ENCODE measurements at places on chromosomes 4 and X.

- no peak for DNase-seq
Measured at GRCh38 chr4:99134586-99134985, 9.5 kb downstream of the ADH4 start.

GRCh38 chrX:71917621-71918343 lies 7.1 kb downstream of the NHSL2 start:
- DNase-seq: no peak

DNA sequence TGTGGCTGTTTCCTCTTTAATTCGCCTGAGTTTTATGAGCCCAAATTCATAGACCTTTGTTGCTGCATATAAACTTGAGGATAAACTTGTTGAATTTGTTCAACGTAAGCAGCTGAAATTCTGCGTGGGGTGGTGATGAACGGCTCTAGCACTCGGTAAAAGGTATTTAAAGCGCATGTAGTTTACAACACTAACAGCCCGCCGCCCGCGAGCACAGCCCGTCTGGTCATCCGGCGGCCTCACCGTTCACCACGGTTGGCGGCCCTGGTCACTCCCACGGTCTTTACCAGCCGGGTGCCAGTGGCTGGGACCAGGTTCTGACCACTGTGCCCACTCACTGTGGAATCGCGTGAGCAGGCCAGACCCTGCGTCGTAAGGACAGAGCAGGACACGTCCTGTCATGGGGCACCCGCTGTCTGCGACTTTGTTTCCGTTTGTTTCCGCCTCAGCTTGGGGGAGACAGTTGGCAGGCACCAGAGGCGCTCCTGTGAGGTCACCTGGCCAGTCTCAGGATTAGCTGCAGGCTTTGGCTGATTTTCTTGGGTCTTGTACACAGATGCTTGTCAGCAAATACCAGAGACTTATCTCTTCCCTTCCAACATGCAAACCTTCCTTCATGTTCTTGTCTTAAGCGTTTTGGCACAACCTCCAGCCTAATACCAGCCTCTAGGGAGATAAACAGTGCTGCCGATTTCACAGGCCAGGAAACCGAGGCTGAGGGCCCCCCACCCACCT lies 36.8 kb upstream of the SPON2 start:
- no peak for DNase-seq

GRCh38 chr4:153274967-153275366 lies 69.5 kb upstream of the MND1 start:
- DNase-seq: no peak

DNA sequence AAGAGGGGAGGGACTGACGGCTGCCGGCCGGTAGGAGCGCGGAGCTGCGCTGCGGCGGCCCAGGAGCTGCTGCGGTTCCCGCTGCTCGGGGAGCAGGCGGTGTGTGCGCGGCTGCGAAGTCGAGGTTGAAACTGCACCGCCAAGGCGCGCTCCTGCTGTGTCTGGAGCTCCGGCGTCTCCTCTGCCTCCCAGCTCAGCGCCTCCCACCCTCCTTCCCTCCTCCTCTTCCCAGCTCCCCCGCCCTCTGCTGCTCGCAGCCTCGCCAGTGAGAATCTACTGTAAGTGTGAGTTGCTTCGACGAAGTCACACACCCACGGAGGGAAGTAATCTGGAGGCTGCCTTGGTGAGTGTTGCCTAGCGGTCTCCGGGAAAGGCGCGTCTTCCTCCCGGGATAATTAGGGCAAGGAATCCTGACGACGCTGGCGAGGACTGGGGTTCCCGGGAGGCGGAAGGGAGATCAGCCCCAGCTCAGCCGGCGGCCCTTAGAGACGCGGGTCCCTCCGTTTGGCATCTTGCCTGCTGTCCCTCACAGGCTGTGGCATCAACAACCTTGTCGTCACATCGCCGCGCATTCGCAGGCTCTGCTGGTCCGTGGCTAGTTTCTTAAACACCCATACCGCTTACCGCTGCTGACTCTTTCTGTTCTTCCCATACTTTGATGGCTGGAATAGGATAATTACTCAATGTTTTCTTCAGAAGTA lies at the start of gene EPHA5:
Gene EPHA5 (minus strand): TSS at position 159 of the 701 bp plus-strand sequence. CDS start 747 bp downstream, outside the sequence.
- DNase-seq: no peak

- no peak for DNase-seq
Measured at GRCh38 chr4:6124386-6125102, 75.8 kb downstream of the JAKMIP1 start.

GRCh38 chr4:14620567-14621141 lies 381.6 kb upstream of the CPEB2 start:
- DNase-seq: no peak

GRCh38 chr4:176125063-176125462 lies 59.4 kb downstream of the WDR17 start:
- DNase-seq: no peak

- DNase-seq: no peak
Measured at GRCh38 chr4:65623506-65623905, 46.8 kb downstream of the EPHA5 start.

DNA sequence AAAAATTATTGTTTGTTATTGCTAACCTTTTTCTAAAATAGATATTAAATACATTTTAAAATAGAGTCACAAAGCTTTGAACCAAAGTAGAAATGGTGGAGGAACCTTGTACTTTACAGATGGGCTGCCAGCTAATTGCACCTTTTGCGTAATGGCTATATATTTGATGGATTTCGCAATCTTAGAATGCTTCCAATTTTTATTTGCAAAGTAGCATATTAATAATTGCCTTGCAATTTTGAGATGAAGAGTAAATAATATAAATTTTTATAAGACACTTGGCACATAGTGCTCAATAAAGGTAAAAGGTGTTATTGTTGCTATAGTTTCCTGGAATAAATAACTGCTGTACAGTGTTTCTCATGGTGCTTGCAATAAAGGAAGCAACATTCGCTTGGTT lies 533.5 kb downstream of the CCSER1 start:
- no peak for DNase-seq

- peak; percentile 58 for DNase-seq
Measured at GRCh38 chrX:22081475-22082092, 49.5 kb downstream of the PHEX start.

DNA sequence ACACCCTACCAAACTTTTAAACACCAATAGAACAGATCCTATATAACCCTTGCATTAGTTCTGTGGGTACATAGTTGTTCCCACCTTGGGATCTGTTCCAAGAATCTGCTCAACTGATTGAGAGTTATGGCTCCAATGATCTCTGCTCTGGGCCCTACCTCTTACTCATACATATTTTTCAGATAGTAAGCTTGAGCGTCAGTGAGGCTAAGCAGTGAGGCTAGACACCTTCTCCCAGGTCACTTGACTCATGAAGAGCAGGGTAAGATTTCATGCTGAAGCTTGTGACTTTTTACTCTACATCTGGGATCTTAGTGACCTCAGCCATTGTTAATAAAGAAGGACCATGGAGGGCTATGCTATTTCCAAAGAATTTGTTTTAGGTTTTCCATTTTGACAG lies 23.1 kb upstream of the TNIP3 start:
- no peak for DNase-seq

DNA sequence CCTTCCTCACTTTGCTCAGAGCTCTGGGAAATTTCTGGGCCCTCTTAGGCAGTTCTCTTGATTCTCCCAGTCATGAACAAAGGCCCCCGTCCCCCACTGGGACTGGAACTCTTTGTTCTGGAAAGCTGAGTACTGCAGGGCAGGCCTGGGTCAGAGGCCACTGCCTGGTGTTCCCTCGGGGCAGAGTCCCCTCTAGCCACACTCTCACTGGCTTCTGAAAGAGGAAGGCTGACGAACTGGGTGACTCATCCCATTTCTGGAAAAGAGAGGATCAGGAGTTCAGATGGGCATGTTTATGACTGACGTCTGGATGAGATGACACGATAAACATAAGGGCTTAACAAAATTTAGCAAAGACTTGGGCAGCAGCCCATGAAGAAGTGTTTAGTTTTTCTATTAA lies 47.7 kb downstream of the DDX3X start:
- DNase-seq: no peak

DNA sequence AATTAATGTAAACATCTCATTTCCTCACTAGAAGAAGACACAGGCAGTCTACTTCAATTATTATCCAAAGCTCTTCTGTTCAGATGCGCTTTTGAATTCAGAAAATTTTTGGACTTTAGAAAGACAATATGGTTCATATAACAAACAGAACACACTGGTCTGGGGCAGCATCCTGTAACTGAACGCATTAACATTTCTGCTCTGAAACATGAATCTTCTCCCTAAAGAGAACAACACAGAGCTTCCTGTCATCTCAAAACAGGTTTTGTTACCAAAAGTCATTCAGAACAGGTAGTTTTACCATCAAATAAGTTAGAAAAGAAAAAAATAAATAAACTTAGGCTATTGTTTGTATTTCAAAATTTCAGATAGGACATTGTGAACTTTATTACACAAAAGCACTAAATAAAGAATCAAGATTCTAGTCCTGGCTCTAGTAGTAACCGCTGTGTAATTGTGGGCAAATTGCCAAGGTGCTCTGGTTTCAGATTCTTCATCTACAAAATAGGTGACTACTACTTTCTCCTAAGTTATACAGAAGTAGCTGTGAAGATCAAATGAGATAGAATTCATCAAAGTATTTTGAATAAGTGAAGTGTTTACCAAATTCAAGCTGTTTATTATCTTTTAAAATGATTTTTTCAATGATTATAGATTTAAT lies 252.3 kb upstream of the RASGEF1B start:
- peak; percentile 46 for DNase-seq

- DNase-seq: no peak
Measured at GRCh38 chr4:31573554-31573953, 853.4 kb downstream of the PCDH7 start.

DNA sequence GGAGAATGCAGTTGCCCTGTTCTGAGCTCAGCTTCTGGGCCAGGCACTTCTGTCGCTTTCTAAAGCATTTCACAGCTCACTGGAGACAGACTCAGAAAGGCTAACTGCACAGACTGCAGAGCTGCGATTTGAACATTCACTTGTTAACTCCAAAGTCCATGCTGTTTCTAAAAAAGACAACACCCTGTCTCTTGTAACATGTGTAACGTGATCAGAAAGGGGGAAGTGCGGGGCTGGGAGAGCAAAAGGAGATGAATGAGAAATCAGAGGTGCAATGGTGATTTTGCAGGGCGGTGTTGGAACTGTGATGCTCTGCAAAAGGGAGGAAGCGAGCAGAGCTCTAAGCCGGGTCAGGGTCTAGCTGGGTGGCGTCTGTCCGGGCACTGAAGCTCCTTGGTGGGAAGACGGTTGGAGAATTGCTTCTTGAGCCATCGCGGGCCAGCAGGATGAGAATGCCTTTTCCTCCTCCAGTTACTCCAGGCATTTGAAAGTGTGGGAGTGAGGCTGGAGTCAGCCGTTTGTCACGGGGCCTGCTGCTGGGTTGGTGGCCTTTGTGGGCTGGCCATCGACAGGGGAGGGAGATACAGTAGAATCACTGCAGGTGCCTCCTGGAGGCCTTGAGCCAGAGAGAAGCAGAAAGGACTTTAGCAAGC lies 20.3 kb downstream of the TBC1D14 start:
- DNase-seq: no peak

- DNase-seq: peak; percentile 6
Measured at GRCh38 chrX:24480400-24480865, 15.3 kb downstream of the PDK3 start.

- no peak for DNase-seq
Measured at GRCh38 chrX:154658187-154658586, 4.8 kb upstream of the CTAG2 start.

DNA sequence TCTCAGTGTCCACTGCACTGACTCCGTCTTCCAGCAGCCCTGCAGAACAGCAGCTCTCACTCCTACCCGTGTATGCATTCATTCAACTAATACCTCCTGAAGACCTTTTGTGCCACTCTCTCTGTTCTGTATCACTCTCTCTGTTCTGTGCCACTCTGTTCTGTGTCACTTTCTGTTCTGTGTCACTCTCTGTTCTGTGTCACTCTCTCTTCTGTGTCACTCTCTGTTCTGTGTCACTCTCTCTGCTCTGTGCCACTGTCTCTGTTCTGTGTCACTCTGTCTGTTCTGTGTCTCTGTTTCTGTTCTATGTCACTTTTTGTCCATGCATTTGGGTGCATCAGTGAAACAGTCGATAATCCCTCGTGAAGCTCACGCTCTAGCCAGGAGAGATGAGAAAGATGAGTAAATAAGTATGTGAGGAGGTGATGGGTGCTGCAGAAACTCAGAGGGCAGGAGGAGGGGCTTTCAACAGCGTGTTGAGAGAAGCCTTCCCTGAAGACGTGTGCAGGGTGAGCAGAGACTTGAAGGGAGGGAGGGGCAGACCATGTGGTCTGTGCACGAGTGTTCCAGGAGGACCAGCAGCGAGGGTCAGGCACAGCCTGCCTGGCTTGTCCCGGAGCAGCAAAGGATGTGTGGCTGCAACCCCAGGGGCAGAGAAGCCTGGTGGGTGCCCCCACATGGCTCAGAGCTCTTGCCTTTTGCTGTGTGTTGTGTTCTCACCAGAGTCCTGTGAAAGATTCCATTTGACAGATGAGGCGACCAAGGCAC lies 8.9 kb downstream of the PIGG start:
- no peak for DNase-seq

DNA sequence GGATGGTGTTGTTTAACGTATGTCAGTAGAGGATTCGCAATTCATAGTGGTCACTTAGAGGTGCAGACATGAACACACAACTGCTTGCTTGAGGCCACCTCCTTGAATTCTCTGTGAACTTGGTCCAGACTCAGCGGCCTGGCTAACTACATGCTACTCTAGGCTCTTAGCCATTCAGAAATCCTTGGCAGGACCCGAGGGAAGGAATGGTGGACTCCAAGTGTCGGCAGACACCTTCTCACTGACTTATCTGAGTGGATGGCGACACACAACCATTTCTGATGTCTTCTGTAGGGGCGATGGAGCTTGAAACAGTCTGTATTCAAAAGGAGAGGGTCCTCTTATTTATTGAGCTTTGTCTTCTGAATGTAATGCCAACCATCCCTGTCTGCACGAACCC lies 24.4 kb downstream of the ADGRL3 start:
- no peak for DNase-seq

DNA sequence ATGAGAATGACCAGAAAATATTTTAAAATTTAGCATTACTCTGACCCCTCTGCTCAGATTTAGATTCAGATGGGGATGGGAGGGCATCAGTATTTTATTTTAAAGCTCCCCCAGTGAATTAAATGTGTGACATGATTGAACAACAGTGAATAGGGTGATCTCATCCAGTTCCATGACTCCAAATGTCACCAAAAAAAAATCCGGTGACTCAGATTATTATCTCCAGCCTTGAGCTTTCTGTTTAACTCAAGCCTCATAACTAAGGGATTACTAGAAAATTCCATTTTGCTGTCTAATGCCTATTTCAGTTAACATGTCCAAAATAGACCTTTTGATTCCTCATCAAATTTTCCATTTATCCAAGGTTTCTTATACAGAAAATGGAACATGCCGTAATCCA lies 121.8 kb upstream of the TMEM47 start:
- no peak for DNase-seq

- DNase-seq: no peak
Measured at GRCh38 chr4:142168181-142168580, 531.8 kb downstream of the IL15 start.

- no peak for DNase-seq
Measured at GRCh38 chr4:67939195-67939594, 24.1 kb downstream of the TMPRSS11A start.
